ENCODE measurements at places on chromosomes 3 and 15.
A peak's percentile ranks its signal among the peaks of the same experiment; 100 is the strongest.

GRCh38 chr3:146160321-146160963 is 542 bp downstream of the PLOD2 start:
- DNase-seq = peak; percentile 19

GRCh38 chr3:46350262-46350565 is 3.7 kb upstream of the CCR2 start:
- DNase-seq = no peak

DNA sequence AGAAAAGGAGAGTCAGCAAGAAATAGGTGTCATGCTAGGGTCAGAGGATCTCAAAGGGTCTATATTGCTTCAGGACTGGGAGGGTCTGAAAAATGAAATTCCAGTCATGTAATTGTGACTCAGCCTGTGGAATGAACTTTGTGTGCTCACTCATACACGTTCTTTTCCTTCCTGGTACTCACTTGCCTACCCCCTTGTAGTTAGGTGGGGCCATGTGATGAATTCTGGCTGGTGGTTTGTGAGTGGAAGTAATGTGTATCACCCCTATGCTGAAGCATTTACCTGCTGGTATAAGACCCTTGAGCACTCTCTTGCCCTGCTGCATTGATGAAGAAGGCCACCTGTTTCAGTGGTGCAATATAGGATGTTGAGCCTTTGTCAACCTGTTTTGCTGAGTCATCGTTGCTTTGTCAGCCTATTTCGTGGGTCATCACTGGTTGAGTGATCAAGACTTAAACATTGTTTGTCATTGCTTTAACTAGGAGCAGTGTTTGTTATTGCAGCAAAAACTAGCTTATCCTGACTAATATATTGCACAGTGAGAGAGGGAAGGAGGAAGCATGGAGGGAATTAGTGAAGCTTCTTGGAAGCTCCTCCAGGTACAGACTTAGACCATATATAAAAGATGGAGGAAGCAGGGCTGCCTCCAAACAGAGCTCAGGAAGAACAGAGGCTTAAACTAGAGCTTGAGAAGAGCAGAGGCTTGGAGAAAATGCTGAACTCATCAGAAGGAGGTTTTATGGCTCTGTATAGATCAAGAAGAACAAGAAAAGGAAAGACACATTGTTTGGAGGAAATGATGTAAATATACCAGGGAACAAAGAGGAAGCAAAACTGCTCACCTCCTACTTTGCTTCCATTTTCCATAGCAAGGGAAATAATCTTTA is 28.9 kb downstream of the TLNRD1 start:
- no peak for DNase-seq

DNA sequence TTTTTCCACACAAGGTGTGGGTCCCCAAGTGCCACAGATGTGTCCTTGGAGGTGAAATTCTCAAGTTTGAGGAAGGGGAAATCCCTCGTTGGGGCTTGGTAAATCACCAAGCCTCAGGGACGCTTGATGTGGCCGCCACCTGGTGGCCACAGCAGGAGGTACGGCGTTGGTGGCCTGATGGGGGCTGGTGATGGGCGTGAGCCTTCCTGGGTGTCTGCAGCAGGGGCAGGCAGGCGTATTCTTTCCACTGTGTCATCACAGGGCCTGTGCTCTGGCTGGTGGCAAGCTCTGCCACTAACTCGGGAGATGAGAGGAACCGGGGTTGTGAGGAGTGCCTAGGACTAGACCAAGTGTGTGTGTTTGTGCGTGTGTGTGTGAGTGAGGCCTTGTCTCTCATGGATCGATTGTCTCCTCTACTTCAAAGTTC is 4.2 kb downstream of the ACOX2 start:
- DNase-seq = peak; percentile 63

All from Kasumi-1 (cell line).